EH (cell line): ENCODE measurements at places on chromosomes 11 and 22.
A peak's percentile ranks its signal among the peaks of the same experiment; 100 is the strongest.

DNA sequence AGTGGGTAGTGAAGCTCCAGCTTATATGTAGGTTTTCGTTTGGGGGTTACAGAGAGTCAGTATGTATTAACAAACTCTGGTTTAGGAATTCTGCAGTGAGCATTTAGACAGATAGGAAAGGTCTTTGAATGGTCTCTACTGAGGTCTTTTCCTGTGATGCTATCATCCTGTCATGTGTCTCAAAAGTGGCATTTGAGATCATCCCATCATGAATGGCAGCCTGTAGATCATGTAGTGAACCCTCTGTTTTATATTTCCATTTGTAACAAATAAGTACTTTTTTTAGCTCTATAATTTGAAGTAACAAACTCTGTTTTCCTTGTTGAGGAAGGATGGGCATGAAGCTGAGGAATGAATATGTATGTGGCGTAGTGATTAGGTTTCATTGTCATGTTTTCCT lies 76.2 kb downstream of the PPP6R3 start:
- no peak for DNase-seq

GRCh38 chr11:95143106-95143681 lies 53.5 kb downstream of the ENDOD1 start:
- DNase-seq, result peak; percentile 54

DNA sequence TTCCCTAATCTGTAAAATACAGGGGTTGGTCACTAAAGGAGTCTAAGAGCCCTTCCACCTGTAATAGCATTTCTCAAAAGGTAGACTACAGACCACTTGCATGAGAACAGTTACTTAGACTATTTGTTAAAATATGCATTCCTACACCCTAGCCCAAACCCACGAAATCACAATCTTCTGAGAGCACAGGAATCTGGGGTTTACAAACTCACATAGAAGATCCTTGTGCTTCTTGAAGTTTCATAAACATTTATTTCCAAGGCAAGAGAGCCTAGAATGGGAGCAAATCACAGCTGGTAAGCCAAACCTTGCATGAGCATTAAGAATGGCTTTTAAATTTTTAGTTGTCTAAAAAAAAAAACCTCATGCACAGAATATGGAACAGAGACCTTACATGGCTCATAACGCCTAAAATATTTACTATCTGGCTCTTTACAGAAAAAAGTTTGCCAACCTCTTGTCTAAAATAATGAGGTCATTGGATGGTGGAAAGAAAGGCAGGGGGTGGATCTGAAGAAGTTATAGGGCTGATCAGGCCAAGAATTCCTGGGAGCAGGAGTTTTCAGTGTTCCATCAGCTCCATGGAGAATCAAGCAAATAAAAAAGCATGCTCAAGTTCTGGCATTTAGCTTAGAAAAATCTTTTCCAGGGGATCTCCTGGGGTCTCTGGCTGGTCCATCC lies 133.4 kb downstream of the CCDC34 start:
- DNase-seq, result peak; percentile 59

DNA sequence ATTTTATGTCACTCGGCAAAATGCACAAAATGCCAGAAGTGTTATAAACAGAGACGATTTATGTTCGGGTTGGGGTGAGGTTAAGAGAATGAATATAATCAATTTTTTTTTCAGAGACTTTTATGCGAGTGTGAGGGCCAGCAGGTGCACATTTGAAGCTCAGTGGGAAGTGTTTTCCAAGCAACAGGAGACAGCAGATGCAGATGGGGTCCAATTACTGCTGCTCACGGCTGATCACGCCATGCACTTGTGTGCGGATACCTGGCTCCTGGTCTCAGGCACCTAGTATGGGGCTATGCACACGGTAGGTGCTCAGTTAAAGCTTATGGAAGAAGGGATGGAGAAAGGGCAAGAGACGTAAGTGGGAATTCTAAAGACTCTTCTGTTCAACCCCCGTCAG lies 249.1 kb downstream of the MIAT start:
- DNase-seq, result no peak
